SJCRH30 (cell line): ENCODE measurements at places on chromosomes 6 and 20. TPM values are rescaled to one million over a fixed set of nuclear protein-coding genes. Genes with fewer than 3 reads are reported as not detected.

RMND1 gene
- total RNA-seq = 33.1 and 33.3 TPM in 2 replicates

MUC22 gene
- total RNA-seq = not detected in 2 replicates

EIF6 gene
- 142 and 157 TPM in 2 replicates for total RNA-seq

MAP7 gene
- 0.06 and 0.13 TPM in 2 replicates for total RNA-seq

ZBTB46 gene
- total RNA-seq = 4.0 and 5.0 TPM in 2 replicates

RPN2 gene
- total RNA-seq = 369 and 373 TPM in 2 replicates

C6orf132 gene
- not detected in 2 replicates for total RNA-seq

GHRH gene
- total RNA-seq = not detected in 2 replicates

OVOL2 gene
- total RNA-seq = not detected in 2 replicates

ZBTB9 gene
- 9.0 and 11.4 TPM in 2 replicates for total RNA-seq

ZC3H12D gene
- not detected in 2 replicates for total RNA-seq

NKX2-2 gene
- total RNA-seq = not detected in 2 replicates

ZSWIM3 gene
- total RNA-seq = 6.2 TPM in 2 replicates

PAK5 gene
- not detected in 2 replicates for total RNA-seq

LINC00237 gene
- not detected in 2 replicates for total RNA-seq

PNPLA1 gene
- total RNA-seq = not detected in 2 replicates

NKAPL gene
- total RNA-seq = not detected in 2 replicates

RSPO4 gene
- total RNA-seq = not detected in 2 replicates

SNX9 gene
- 28.0 and 29.2 TPM in 2 replicates for total RNA-seq

SCUBE3 gene
- total RNA-seq = 0.28 and 0.36 TPM in 2 replicates

TFAP2D gene
- not detected in 2 replicates for total RNA-seq

SIRPD gene
- not detected in 2 replicates for total RNA-seq

ZC2HC1B gene
- total RNA-seq = not detected in 2 replicates

ADGRF1 gene
- not detected in 2 replicates for total RNA-seq

HLA-DOB gene
- total RNA-seq = 0.10 and 0.28 TPM in 2 replicates

KIF25 gene
- total RNA-seq = 0.51 TPM in 1 of 2 replicates, not detected in the other

MUC21 gene
- not detected in 2 replicates for total RNA-seq

OGFR gene
- total RNA-seq = 46.6 and 49.0 TPM in 2 replicates

DEFB132 gene
- not detected in 2 replicates for total RNA-seq

C20orf141 gene
- not detected in 2 replicates for total RNA-seq

MLN gene
- total RNA-seq = not detected in 2 replicates

IPCEF1 gene
- total RNA-seq = 1.5 and 2.3 TPM in 2 replicates

RAD21L1 gene
- 0.28 TPM in 1 of 2 replicates, not detected in the other for total RNA-seq

FHL5 gene
- not detected in 2 replicates for total RNA-seq

SLC22A16 gene
- 0.38 TPM in 1 of 2 replicates, not detected in the other for total RNA-seq

PSMG4 gene
- total RNA-seq = 10.1 and 11.0 TPM in 2 replicates

GPSM3 gene
- 2.8 and 3.6 TPM in 2 replicates for total RNA-seq

TXLNB gene
- total RNA-seq = 0.73 and 1.0 TPM in 2 replicates

FAM83B gene
- 0.10 and 0.23 TPM in 2 replicates for total RNA-seq

SNAI1 gene
- total RNA-seq = 29.7 and 30.7 TPM in 2 replicates
